ENCODE measurements at places on chromosomes 2 and 18.
A peak's percentile ranks its signal among the peaks of the same experiment; 100 is the strongest.

DNA sequence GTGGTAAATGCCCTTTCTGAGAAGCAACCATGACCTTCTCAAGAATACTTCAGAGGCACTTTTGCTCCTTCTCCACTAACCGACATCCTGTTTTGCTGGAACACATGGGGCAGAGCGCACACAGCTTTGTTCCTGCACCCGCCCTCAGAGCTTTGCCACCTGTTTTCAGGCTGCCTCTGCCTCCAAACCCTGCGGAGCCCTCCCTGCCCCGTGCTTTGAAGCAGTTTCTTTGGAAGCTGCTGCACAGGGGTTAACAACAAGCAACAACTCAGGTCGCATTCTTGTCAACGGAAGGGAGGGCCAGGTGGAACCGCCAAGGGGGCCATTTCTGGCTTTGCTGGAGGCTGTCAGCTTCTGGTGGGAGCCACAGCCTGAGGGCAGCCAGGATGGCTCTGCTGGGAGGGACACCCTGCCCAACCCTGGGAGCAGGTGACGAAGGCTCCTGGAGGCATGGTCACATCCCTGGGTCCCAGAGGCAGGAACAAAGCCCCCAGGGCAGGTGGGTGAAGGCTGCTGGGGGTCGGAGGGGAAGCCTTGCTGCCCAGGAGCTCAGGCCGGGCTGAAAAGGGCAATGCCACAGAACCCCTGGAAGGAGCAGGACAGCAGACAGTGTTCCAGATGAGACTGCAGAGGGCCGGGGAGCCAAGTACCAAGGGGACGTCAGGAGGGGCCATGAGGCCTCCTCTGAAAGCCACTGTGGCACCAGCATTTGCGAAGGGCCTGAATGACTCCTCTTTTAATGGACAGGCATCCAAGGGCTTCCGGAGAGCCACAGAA is 46.8 kb downstream of the MRPS5 start:
- DNase-seq = no peak

- peak; percentile 76 for DNase-seq
These were observed 937 bp upstream of the LANCL1 start for GRCh38 chr2:210477496-210477895.

GRCh38 chr18:8450013-8450412 is 159.2 kb upstream of the RAB12 start:
- peak; percentile 30 for DNase-seq

- DNase-seq = no peak
These were observed 92.5 kb downstream of the ZFP36L2 start for GRCh38 chr2:43133708-43134570.

Measured in ACHN (cell line).